GM20000 (cell line): ENCODE measurements at places on chromosomes 13 and 19.
A peak's percentile ranks its signal among the peaks of the same experiment; 100 is the strongest.

- no peak for DNase-seq
Observed at GRCh38 chr13:102395939-102396338, 5.9 kb downstream of the FGF14 start.

- no peak for DNase-seq
Observed at GRCh38 chr19:50702871-50703829, 16.5 kb downstream of the SHANK1 start.

DNA sequence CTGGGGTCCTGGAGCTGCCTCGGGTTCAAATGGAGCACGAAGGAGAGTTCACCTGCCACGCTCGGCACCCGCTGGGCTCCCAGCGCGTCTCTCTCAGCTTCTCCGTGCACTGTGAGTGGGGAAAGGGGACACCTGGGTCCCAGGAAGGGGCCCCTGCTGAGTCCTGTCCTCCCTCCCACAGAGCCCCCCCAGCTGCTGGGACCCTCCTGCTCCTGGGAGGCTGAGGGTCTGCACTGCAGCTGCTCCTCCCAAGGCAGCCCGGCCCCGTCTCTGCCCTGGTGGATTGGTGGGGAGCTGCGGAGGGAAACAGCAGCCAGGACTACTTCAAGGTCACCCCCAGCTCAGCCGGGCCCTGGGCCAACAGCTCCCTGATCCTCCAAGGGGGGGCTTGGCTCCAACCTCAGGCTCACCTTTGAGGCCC is 11.0 kb upstream of the SIGLEC11 start:
- DNase-seq = no peak

DNA sequence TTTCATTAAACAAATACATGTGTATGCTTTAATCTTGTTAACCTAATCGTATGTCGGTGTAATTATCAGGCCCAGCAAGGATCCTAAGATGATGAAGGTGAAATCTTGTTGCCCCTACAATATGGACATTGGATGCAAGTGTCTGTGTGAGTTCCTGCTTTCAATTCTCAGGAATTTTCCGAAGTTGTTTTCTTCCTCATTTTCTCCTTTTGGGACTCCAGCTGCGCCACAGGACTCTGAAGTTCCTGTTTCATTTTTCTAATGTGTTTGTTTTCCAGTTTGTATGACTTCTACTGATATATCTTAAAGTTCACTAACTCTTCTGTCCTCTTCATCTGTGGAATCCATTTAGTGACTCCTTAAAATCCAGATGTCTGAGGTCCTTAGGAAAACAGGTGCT is 11.9 kb upstream of the OR7D2 start:
- DNase-seq = no peak

DNA sequence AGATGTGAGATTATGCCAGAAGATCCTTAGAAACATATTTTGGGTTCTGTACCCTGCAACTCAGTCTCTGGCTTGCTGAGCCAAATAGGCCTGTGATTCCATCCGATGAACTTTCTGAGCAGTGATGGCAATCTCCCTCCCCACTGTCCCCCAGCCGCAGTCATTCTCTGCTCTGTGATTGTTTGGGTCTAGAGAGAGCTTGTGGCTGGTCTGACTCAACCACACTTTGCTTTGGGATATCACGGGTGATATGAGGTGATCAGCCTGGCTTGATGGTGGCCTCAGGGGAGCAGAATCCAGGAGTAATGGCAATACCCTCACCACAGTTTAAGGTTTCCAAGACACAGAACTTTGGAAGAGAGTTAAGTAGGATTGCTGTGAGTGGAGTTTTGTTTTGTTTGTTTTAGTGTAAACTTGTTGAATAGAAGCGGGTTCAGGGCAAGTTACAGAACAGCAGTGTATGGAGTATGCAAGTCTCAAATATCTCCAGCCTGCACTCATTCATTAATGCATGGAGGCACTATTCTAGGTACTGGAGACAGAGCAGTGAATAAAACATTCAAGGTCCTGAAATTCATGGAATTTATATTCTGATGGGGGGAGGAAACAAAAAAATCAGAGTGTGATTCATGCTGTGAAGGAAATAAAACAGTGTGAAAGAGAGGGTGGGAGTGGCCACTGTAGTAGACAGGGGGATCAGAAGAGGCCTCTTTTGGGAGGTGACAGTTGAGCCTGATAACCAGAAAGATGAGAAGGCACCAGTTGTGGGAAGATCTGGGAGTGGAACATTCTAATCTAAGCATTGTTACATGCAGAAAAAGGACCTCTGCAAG is 5.3 kb downstream of the SAMD4B start:
- no peak for DNase-seq

- peak; percentile 90 for DNase-seq
Observed at GRCh38 chr13:113816946-113817859, 46.7 kb downstream of the GAS6 start.
